Right kidney (tissue), 9 donors: ENCODE measurements at places on chromosomes 16 and 17.
A peak's percentile ranks its signal among the peaks of the same experiment; 100 is the strongest.

GRCh38 chr17:67725807-67726206 is 8.1 kb downstream of the NOL11 start:
- DNase-seq, result no peak

- no peak for DNase-seq
Measured at GRCh38 chr17:58165981-58166380, 801 bp upstream of the OR4D2 start.

- DNase-seq, result no peak
Measured at GRCh38 chr16:79003026-79003609, 597.4 kb downstream of the MAF start.

DNA sequence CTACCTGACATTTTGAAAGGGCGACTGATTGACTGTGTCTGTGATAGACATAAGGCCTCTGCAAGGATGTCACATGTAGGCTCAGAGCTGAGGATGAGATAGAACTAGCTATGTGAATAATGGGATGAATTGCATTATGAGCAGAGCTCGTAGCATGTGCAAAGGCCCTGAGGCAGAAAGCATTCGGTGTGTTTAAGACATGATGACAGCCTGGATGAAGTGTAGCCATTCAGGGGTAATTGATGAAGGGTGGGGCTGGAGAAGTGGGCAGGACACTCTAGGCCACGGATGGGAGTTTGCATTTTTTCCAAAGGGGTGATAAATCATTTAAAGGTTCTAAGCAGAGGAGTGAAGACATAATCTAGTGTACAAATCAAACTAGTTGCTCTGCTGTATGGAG is 62.6 kb downstream of the USP43 start:
- no peak for DNase-seq

- peak; percentile 76 for DNase-seq
Measured at GRCh38 chr17:82023447-82024241, 539 bp downstream of the LRRC45 start.

GRCh38 chr17:80868022-80868609 is 123.5 kb upstream of the CHMP6 start:
- DNase-seq, result no peak

DNA sequence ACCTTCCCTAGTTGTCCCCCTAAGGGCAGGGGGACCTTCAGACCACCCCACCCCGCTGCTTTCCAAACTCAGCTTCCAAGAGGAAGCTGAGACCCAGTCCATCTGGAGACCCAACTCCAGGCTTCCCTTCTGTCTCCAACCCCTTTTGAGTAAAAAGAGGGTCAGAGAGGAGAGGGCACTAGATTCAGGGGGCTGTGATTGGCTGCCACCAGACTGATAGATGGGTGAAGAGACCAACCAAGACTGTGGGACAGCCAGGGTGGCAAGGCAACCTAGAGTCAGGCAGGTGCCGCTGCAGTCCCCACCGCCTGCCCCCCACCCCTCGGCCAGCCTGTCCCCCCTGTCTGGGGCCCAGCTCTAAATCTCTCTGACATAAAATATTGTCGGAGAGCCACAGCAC is 92.5 kb downstream of the SDK2 start:
- DNase-seq, result no peak

DNA sequence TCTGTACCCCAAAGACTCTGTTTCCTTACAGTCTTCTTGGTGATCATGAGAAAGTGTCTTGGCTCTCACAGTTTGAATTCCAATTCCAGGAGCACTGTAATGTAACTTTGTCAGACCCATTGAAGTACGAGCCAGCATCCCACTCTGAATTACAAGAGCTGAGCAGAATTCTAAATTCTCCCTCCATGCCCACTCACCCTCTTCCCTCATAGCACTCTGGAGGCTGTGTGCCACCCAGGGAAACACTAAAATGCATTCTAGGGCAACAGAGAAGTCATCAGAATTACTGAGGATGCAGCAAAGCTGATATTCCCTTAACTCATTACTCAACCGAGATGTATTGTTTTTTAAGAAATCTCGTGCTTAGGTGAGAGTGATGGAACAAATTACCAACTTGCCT is 154.1 kb downstream of the SHISA9 start:
- DNase-seq, result no peak

DNA sequence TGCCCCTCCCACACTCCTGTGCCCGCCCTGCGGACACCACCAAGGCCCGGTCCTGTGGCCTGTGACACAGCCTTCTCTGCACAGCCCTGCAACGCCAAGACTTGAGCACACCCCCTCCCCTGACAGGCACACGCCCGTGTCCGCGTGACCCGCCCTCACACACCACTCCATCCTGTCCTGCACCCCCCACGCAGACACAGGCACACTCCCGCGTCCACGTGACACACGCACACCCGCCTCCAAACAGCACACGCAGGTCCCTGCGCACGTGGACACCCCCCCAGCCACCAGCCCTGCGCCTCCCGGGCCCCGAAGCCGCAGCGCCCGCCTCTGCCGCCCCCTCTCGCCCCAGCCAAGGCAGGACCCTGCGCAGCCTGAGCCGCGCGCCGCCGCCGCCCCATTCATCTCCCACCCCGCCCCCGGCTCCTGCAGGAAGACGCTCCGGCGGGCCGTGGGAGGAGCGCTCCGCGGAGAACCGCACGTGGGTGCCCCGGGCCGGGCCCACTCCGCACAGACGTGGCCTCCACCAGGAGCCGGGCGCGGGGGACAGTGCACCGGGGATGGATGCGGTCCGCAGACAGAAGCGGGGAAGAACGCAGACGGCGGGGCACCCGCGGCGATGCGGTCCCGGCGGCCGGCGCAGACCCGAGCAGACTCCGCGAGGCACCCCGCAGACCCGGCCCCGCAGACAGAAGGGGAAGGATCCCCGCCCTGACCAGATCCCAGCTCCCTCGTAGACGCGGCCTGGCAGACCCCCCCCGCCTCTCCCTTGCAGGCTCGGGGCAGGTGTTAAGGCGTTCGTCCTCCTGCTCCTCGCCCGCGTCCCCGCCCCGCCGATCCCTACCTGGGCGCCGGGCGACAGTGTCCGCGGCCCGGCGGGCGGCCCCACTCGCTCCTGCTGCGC is 506 bp downstream of the CAMKK1 start:
- DNase-seq, result peak; percentile 78

DNA sequence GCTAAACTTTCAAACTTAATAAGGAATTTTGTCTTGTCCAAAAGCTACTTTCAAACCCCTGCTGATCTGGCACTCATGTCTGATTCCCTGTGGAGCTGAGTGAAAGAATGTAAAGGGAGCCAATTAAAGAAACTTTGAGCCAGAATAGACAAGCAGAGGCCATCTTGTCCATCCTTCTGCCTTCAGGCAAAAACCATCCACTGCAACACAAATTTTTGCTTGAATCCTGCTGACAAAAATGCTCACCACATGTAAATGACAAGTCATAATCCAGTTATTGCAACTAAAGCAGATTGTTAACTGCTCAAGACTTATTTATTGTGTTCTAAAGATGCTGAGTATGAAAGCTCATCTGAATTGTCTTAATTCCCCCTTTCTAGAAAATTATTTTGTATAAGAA is 124.0 kb upstream of the HLF start:
- no peak for DNase-seq

GRCh38 chr16:88072571-88073001 is 121.4 kb downstream of the BANP start:
- DNase-seq, result no peak

GRCh38 chr17:55576996-55577586 is 65.8 kb upstream of the SMIM36 start:
- peak; percentile 51 for DNase-seq
